ENCODE measurements at places on chromosomes 13 and 19.

DNA sequence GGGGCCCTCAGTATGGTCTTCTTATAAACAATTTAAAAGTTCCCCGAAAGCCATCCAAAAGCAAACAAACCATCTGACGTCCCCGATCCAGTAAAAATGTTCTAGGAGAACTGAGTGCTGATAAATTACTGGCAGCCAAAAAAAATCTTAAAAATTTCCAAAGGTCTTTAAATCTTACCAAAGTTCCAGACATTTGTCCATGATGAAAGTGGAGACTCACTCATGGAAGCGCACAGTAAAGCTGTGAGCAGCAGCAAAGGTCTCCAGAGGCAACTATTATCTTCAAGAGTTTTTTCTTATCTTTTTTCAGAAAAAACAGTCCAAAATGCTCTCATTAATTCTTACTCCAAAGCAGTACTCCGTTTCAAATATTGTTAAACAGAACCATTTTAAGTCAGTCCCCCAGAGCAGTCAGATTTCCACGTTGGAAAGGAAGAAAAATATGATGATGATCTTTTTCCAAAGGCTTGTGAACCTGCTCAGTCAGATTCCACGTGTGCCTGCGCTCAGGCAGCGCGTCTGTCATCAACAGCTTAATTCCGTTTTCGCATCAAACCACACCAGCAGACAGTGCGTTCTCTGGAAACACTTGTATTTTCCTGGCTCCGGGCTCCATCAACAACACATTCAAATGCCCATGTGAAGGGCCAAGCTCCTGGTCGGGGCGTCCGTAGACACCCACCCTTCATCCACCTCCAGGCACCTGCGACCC, 85.4 kb downstream of the COL4A1 start:
- H3K27ac ChIP-seq, result no peak overlapping the region
- DNase-seq, result no peak

DNA sequence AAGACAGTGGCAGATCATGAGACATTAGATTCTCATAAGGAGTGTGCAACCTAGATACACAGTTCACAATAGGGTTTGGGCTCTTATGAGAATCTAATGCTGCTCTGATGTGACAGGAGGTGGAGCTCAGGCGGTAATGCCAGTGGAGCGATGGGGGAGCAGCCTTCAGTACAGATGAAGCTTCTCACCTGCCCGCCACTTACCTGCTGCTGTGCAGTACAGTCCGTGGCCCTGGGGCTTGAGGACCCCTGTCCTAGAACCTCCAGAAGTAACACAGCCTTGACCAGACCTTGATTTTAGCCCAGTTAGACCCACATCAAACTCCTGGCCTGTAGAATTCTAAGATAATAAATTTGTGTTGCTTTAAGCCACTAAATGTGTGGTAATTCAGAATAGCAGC, 215.1 kb upstream of the MIR17HG start:
- no peak for DNase-seq
- H3K27me3 ChIP-seq, result no peaks in the 10 kb centered on the region
- H3K36me3 ChIP-seq, result no peaks in the 10 kb centered on the region
- H3K4me3 ChIP-seq, result no peak overlapping the region
- H3K4me1 ChIP-seq, result peaks cover 6% of the 10 kb centered on the region

GRCh38 chr13:29888306-29888705, 37.9 kb upstream of the UBL3 start:
- no peaks in the 10 kb centered on the region for H3K36me3 ChIP-seq
- DNase-seq, result no peak
- H3K27me3 ChIP-seq, result no peaks in the 10 kb centered on the region
- H3K4me3 ChIP-seq, result no peak overlapping the region
- peaks cover 25% of the 10 kb centered on the region for H3K4me1 ChIP-seq

- H3K27ac ChIP-seq, result peak overlapping the region; percentile 5
- H3K36me3 ChIP-seq, result no peaks in the 10 kb centered on the region
- peaks cover 21% of the 10 kb centered on the region for H3K4me1 ChIP-seq
- DNase-seq, result peak; percentile 43
- no peaks in the 10 kb centered on the region for H3K27me3 ChIP-seq
Measured at GRCh38 chr13:100473501-100474044, 115.0 kb downstream of the GGACT start.

DNA sequence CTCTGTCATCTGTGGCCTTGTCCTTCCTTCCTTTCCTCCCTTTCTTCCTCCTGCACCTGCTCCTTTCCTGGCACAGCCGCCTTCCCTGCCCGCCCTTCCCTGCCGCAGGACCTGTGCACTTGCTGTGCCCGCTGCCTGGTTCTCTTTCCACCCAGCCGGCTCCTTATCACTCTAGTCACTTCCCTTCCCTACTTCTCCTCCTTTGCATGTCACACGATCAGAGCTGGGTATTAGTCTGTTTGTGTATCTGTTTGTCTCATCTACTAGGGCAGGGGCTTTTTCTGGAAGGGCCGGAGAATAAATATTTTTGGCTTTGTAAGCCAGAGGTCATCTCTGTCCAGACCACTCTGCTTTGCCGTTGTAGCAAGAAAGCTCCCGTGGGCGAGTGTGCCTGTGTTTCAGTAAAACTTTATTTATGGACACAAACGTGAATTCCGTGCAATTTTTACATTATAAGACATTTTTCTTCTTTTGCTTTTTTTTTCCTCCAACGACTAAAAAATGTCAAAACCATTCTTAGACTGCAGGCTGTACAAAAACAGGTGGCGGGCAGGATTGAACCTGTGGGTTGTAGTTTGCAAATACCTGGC, 6.1 kb downstream of the KDM4B start:
- peaks cover 15% of the 10 kb centered on the region for H3K4me1 ChIP-seq
- peaks cover 24% of the 10 kb centered on the region for H3K36me3 ChIP-seq
- DNase-seq, result no peak
- H3K27me3 ChIP-seq, result no peaks in the 10 kb centered on the region

- no peaks in the 10 kb centered on the region for H3K27me3 ChIP-seq
- H3K4me1 ChIP-seq, result no peaks in the 10 kb centered on the region
- H3K27ac ChIP-seq, result no peak overlapping the region
Measured at GRCh38 chr19:34722353-34722752, 11.7 kb upstream of the ZNF181 start.

- H3K36me3 ChIP-seq, result no peaks in the 10 kb centered on the region
- H3K4me1 ChIP-seq, result no peaks in the 10 kb centered on the region
- no peak overlapping the region for H3K4me3 ChIP-seq
- no peak overlapping the region for H3K27ac ChIP-seq
- DNase-seq, result no peak
- H3K27me3 ChIP-seq, result no peaks in the 10 kb centered on the region
Measured at GRCh38 chr13:95559100-95559499, 6.6 kb downstream of the CLDN10 start.

- no peak overlapping the region for H3K27ac ChIP-seq
- DNase-seq, result peak; percentile 14
- H3K4me1 ChIP-seq, result no peaks in the 10 kb centered on the region
- no peaks in the 10 kb centered on the region for H3K27me3 ChIP-seq
- H3K36me3 ChIP-seq, result no peaks in the 10 kb centered on the region
- no peak overlapping the region for H3K4me3 ChIP-seq
Measured at GRCh38 chr19:46579361-46579879, 21.7 kb upstream of the CALM3 start.

DNA sequence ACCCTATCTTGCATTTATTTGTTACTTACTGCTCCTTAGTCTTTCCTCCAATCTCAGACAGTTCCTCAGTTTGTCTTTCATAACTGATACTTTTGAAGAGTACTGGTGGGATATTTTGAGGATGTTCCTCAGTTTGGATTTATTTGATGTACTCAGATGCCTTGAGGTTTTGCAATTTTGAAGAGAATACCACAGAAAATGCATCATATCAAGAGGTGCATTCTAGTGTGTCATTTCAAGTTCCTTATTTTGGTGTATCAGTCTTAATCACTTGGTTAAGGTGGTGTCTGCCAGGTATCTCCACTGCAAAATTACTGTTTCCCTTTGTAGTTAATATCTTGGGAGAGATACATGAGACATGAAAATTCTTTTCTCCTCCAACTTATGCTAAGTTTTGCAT, 75.1 kb downstream of the URI1 start:
- DNase-seq, result no peak
- H3K27me3 ChIP-seq, result no peaks in the 10 kb centered on the region
- no peaks in the 10 kb centered on the region for H3K4me1 ChIP-seq
- no peaks in the 10 kb centered on the region for H3K36me3 ChIP-seq
- no peak overlapping the region for H3K4me3 ChIP-seq

- H3K36me3 ChIP-seq, result no peaks in the 10 kb centered on the region
- H3K27ac ChIP-seq, result no peak overlapping the region
- no peaks in the 10 kb centered on the region for H3K4me1 ChIP-seq
- no peak overlapping the region for H3K4me3 ChIP-seq
- no peak for DNase-seq
Measured at GRCh38 chr13:28620011-28620830, 38.7 kb upstream of the POMP start.

- no peak overlapping the region for H3K4me3 ChIP-seq
- no peaks in the 10 kb centered on the region for H3K27me3 ChIP-seq
- no peaks in the 10 kb centered on the region for H3K36me3 ChIP-seq
Measured at GRCh38 chr13:91618315-91618714, 219.9 kb downstream of the GPC5 start.

DNA sequence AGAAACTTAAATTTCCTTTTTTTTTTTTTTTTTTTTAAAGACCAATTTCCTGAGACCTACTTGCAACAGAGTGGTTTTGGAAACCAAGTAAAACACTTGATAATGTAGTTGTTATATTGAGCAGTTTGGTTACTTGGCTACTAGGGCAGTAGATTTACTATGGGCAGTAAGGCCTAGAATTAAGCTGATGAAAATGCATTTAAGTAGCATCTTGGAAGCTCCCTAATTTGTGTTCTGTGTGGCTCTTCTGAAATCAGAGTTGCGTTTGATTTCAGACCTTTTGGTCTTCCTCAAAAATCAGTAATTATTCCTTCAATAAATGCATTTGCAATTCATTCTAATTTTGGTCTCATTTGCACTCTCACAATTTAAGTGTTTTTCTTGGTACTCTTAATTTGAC, 810 bp downstream of the GPR180 start:
- H3K27ac ChIP-seq, result no peak overlapping the region
- H3K4me3 ChIP-seq, result peak overlapping the region; percentile 83
- H3K27me3 ChIP-seq, result no peaks in the 10 kb centered on the region
- H3K36me3 ChIP-seq, result peaks cover 25% of the 10 kb centered on the region

DNA sequence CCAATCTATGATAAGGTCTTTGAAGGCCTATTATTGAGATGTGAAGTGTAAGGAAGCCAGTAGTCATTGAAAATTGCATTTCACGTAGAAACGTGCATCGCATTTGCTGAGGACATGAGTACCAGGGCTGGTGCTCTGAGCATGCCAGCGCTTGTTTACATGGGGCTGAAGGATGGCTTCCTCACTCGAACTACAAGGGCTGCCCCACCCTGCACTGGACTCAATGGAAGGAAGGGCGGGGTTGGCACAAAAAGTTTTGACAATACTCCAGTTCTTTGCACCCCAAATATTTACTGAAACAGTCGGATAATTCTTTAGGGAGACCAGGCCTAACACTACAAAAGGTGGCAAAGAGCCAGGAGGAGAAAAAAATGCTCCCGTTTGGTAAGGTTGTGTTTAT, 28.9 kb upstream of the MED4 start:
- H3K36me3 ChIP-seq, result no peaks in the 10 kb centered on the region
- H3K27ac ChIP-seq, result no peak overlapping the region
- H3K4me1 ChIP-seq, result no peaks in the 10 kb centered on the region
- DNase-seq, result no peak

GRCh38 chr13:51122868-51123566, 11.9 kb upstream of the C13orf42 start:
- no peak for DNase-seq
- no peak overlapping the region for H3K27ac ChIP-seq
- no peaks in the 10 kb centered on the region for H3K27me3 ChIP-seq

DNA sequence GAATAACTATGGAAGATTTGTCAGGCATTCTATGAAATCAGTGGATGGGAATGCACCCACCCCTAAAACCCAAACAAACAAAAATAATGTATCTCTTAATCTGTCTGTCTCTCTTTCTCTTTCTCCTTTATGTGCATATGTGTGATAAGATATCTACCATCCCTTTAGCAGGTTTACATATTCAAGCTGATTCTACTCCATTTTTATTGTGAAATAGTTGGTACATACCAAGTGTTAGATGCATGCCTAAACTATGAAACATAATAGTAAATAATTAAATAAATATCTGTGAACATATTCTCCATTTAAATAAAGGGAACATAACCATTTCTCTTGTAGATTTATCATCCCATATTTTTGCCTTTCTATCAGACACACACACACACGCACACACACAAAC, 121.8 kb upstream of the PCDH9 start:
- no peaks in the 10 kb centered on the region for H3K4me1 ChIP-seq
- no peak overlapping the region for H3K4me3 ChIP-seq
- no peak overlapping the region for H3K27ac ChIP-seq
- no peak for DNase-seq
- no peaks in the 10 kb centered on the region for H3K36me3 ChIP-seq

- no peak for DNase-seq
- no peaks in the 10 kb centered on the region for H3K27me3 ChIP-seq
- no peak overlapping the region for H3K27ac ChIP-seq
- H3K4me3 ChIP-seq, result no peak overlapping the region
- no peaks in the 10 kb centered on the region for H3K36me3 ChIP-seq
- H3K4me1 ChIP-seq, result peaks cover 35% of the 10 kb centered on the region
Measured at GRCh38 chr13:113838711-113839201, 25.1 kb downstream of the GAS6 start.

GRCh38 chr13:21065686-21066085, 4.3 kb upstream of the LATS2 start:
- no peak for DNase-seq
- H3K27ac ChIP-seq, result no peak overlapping the region
- H3K36me3 ChIP-seq, result no peaks in the 10 kb centered on the region

- no peak overlapping the region for H3K4me3 ChIP-seq
- no peaks in the 10 kb centered on the region for H3K4me1 ChIP-seq
- no peaks in the 10 kb centered on the region for H3K36me3 ChIP-seq
- no peak for DNase-seq
- no peaks in the 10 kb centered on the region for H3K27me3 ChIP-seq
Measured at GRCh38 chr19:42601811-42602443, 7.2 kb upstream of the CEACAM8 start.

GRCh38 chr13:60571571-60571970, 174.6 kb downstream of the TDRD3 start:
- no peaks in the 10 kb centered on the region for H3K27me3 ChIP-seq
- H3K36me3 ChIP-seq, result peaks cover 27% of the 10 kb centered on the region
- no peak overlapping the region for H3K27ac ChIP-seq
- H3K4me1 ChIP-seq, result peaks cover 16% of the 10 kb centered on the region
- no peak overlapping the region for H3K4me3 ChIP-seq

GRCh38 chr19:46481947-46482346, 10.6 kb upstream of the PNMA8A start:
- no peaks in the 10 kb centered on the region for H3K27me3 ChIP-seq
- no peaks in the 10 kb centered on the region for H3K36me3 ChIP-seq
- no peak overlapping the region for H3K27ac ChIP-seq
- H3K4me3 ChIP-seq, result no peak overlapping the region
- DNase-seq, result no peak
